Stimulated activated CD4-positive, alpha-beta T cell treated with anti-CD3 and anti-CD28 coated beads, Interleukin-1b, Interleukin-23, amount 100 ng/mL, for 4 hours (primary cell): ENCODE measurements at places on chromosomes 13 and 19.

DNA sequence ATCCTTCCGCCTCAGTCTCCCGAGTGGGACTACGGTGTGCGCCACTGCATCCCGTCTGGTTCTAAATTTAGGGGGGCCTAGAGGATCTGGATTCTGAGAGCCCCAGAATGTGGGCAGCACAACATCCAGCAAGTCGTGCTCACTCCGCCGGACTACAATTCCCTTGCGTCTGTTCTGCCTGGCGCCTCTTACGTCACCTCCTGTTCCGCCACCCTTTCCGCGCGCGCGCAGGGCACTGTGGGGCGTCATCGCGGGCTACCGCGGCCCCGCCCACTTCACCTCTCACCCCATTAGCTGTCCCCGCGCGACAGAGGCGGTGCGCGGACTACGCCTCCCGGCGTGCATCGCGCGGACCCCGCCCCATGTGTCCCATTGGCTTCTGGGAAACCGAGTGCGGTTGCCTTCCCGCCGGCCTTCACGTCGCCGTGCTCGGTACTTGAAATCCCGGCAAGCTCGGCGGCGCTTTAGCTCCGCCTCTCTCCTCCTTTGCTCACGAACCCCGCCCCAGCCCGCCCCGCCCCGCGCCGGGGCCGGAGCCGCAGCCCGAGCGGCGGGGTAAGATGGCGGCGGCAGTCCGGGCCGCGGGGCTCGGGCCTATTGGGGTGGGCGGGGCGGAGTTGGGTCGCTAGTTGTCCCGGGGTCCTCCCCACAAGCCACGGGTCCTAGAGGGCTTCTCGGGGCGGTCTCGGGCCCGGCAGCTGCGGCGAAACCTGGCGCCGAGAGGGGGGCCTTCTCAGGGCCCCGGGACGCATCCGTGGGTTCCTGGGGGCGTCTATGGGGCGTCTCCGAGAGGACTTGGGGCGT lies at the start of gene SCAF1:
TSS of gene SCAF1 (plus strand) at position 522 of the 804 bp plus-strand sequence. CDS start 2,818 bp downstream, outside the sequence.
- DNase-seq: peak; percentile 97

DNA sequence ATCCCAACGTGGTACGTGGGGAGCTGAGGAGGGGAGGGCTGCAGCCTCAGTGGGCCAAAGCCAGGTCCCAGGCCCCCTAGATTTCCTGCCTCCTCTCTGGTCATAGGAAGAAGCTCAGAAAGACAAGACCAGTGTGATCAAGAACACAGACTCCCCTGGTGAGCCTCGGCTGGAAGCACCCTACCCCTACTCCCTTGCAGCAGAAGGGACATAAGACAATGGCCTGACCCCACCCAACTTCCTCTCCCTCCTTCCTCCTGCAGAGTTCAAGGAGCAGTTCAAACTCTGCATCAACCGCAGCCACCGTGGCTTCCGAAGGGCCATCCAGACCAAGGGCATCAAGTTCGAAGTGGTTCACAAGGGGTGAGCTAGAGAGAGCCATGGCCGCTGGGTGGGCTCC lies 11.5 kb downstream of the PODNL1 start:
- DNase-seq: no peak

- no peak for DNase-seq
Observed at GRCh38 chr19:570937-571565, 1.3 kb upstream of the BSG start.

- no peak for DNase-seq
Observed at GRCh38 chr13:52447815-52448552, 2.5 kb downstream of the VPS36 start.

DNA sequence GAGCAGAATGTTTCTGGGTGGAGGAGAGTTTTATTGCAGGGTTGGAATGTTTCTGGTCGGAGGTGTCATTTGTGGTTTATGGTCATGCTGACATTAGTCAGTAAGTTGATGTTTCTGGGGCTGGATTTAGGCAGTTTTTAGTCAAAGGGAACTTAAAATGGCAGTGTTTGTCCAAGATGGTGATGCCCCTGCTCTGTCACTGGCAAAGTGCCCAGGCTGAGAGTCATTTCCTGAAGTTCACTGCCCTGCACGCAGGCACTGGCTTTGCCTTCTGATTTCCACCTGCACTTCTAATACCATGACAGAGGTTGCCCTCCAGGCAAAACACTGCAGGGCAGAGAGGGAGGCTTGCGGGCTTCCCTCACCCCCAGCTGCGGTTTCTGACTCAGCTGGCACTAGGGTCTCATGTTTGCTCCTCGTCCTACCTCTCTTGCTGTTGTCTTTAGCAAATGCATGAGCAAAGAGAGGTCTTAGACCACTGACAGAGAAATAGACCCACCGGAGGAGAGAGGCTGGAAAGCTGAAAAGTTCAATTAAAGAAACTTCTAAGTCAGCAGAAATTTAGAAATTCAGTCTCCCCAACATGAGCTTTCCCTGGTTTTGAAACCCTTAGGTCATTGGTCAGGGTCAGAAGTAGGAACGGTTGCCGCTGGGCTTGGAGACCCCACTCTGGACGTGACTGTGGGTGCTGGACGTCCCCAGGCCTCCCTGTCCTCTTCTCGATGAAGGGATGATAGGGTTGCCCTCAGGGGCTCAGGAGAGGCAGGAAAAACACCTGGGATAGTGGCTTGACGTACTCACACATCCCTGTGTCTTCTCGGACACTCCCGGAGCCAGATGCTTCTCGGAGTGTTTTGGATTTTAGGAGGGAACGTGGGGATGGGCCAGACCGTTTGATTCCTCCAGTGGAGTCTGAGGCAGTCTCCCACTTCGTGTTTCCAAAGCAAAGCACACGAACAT lies 26.3 kb downstream of the TMEM255B start:
- DNase-seq: no peak

- DNase-seq: no peak
Observed at GRCh38 chr19:10513223-10513622, 4.0 kb downstream of the S1PR5 start.

- no peak for DNase-seq
Observed at GRCh38 chr19:16365300-16365996, 40.8 kb downstream of the KLF2 start.

DNA sequence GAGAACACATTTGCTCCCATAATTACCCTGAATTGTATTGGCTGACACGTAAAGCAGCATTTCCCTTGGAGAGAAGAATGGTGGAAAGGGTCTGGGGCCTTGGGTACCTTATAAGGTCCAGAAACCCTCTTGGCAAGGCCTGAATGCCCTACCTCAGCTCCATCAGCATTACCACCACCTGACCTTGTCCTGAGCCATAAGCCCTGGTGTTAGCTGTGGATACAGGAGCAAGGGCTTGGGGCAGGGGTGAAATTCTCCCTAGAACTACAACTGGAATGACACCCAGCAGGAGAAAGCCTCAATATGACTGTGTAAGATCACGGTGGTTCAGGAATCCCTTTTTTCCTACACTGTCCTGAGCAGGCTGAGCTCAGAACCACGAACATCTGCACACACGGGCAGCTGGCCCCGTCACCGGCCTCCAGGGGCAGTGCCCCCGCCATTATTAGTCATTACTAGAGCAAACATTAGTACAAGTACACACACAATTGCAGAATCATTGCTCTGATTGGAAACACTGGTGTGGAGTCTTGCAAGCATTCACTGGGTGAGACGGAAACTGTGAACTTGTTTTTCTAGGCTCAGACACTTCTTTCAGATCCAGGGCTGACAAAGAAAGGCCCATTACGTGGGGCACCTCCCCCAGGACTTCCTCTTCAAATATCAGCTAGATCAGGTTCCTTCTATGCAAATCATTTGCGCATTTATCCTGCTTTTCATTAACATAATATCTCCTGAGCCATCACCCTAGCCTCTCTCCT lies 26.8 kb upstream of the MTIF3 start:
- DNase-seq: peak; percentile 3

GRCh38 chr13:94928127-94928775 lies 215.9 kb upstream of the SOX21 start:
- no peak for DNase-seq

DNA sequence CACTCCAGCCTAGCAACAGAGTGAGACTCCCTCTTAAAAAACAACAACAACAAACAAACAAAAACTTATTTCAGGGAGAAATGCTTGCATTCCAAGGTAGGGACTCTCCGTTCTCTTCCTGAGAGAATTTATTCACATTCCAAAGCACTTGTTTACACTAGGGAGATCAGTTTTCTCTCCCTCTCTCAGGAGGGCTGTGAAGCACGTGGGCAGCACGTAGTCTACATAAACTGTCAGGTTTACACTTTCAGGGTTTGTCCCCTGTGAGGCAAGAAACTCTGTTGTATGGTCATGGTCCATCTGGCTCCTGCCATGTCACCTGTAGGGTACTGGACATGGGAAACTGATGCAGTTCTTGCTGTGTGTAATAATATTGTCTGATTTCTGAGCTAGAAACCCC lies 31.6 kb downstream of the WDR87 start:
- DNase-seq: no peak

GRCh38 chr13:86992251-86992650 lies 678.9 kb upstream of the SLITRK5 start:
- DNase-seq: no peak

GRCh38 chr13:70391678-70392077 lies 283.4 kb upstream of the KLHL1 start:
- DNase-seq: no peak

DNA sequence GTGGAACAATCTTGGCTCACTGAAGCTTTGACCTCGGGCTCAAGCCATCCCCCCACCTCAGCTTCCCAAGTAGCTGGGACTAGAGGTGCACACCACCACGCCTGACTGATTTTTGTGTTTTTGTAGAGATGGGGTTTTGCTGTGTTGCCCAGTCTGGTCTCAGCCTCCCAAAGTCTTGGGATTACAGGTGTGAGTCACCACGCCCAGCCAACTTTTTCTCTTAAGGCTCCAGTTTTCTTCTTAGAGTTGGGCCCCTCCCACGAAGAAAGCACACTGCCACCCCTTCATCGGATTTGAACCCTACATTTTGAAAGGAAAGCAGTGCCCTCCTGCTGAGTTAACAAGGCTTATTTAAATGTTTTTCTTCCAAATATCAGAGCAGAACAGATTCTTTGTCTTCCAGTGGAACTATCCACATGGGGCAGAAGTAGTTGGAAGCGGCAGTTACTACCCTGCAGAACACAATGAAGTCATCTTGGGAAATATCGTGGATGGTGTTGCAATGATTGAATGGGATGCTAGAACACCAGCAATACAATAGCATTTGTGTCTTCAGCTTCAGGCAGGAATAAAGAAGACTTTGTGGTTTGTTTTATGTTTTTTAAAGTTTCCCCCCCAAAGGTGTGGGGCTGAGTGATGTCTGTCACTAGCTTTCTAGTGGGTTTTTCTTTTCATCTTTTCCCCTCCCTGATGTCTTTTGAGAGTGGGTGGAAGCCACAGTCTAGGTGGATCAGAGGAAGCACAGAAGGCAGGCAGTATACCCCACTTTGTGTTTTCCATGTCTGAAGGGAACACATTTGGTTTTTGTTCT lies 8.9 kb downstream of the ACTN4 start:
- DNase-seq: no peak
